ENCODE measurements at places on chromosomes 4 and X. TPM values are rescaled to one million over a fixed set of nuclear protein-coding genes. Genes with fewer than 3 reads are reported as not detected.

DNA sequence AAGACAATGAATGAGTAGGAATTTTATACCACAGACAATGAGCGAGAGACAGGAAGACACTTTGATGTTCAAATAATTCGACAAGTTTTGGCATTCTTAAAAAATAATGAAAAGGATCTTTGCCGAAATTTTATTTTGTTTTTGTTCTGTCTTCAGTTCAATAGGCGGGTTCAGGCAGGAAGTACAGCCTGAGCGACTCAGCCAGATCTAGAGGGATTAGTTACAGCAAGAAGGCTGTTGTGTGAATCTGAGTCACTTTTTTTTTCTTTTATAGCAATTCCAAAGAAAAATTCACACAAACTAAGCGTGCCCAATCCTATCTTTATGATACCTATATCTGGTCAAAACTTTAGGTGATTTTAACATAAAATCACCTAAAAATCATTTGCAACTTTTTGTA, 505.4 kb upstream of the FAM241A start:
- no peak for DNase-seq

- no peak for DNase-seq
Observed at GRCh38 chr4:114866901-114867670, 246.3 kb downstream of the NDST4 start.

- DNase-seq, result no peak
Observed at GRCh38 chr4:172945611-172946010, 223.0 kb upstream of the GALNT7 start.

DNA sequence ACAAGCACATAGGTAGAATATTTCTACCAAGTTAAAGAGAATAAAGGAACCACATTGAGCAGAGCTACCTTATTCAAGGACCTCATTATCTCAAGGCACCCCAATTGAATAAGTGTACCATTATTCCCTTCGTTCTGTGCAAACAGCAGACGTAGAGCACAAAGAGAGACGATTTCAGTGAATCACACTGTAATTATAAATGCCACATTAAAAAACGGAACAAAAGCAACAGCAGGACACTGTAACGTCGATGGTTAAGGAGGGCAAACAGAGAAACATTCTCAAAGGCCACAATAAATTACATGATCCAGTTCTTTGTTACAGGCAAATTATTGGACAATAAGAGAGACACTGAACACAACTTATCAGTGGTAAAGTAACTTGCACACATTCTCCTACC, 644.1 kb upstream of the TENM3 start:
- DNase-seq, result no peak

- no peak for DNase-seq
Observed at GRCh38 chrX:42837101-42837726, 59.3 kb upstream of the PPP1R2C start.

DNA sequence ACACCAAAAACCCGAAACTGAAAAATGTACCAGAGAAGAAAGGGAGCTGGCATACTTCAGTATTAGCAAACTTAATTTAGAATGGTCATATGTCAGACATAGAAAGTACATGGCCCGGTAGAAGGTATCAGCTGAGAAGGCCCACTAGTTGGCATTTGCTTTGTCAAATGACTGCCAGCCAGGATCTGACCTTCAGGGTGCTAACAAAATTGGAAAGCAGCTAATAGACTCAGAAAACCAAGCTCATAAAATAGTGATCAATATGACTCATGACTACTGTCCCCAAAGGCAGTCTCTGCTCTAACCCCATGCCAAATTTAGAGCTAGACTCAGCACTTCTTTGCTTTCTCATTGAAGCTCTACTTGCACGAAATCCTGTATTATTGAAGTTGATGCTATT, 342.7 kb downstream of the PDGFC start:
- no peak for DNase-seq

GRCh38 chr4:47075919-47076318, 44.6 kb downstream of the GABRB1 start:
- DNase-seq, result no peak

DNA sequence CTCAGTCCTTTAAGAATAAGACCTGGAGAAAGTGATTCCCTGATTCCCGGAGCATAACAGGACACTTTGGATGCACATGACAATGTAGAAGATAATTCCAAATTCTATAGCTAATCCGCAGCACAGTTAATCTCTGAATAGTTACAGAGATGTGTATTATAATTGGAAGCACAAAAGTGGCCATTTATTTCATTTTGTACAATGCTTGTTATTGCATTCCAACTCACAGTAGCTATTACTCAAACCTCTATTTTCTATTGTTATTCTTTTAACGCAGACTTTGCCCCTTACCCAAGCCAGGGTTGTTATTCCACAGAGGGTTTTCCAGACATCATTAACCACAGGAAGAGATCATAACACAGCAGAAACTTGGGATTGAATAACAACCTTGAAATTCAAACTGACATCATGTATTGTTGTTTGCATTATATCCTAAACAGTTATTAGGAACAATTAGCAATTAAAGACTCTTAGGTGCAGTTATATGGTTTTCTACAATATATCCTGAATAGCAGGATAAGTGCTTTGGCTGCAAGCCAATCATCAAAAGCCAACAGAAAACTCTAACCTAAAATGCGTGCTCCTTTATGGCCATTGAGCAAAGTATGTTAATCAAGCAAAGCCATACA, 984.0 kb upstream of the TENM3 start:
- no peak for DNase-seq

GRCh38 chrX:114075073-114075673, 508.7 kb upstream of the HTR2C start:
- DNase-seq, result no peak

The ATP6AP1 gene
- 54.3 TPM for total RNA-seq

The STATH gene
- total RNA-seq, result not detected

The ZNF141 gene
- 23.4 TPM for total RNA-seq

The MAGEA2 gene
- total RNA-seq, result not detected

The SRPK3 gene
- not detected for total RNA-seq

The RNF175 gene
- total RNA-seq, result not detected

The FAM9B gene
- not detected for total RNA-seq
